NCI-H2171 treated with DMSO at 0.1 percent for 48 hours (cell line): ENCODE measurements at places on chromosomes 2 and 18.

GRCh38 chr2:37891846-37892435 lies 33.1 kb upstream of the RMDN2 start:
- no peak for DNase-seq

DNA sequence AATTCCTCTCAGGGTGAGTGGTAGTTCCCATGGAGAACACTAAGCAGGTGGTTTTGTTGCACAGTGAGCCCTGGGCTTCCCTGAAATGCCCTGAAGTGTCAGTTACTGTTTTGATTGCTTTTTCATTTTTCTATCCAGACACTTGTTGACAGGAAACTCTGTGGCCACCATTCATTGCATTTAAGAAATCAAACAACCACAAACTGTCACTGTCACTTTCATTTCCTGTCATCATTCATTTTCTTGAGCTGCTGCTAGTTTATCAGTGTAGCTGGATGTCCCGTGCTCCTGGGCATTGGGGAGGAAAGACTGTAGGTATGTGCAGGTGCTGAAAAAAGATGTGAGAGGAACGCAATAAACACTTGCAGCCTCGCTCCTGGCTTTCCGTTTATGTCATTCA lies 891.6 kb upstream of the ZEB2 start:
- DNase-seq, result no peak

DNA sequence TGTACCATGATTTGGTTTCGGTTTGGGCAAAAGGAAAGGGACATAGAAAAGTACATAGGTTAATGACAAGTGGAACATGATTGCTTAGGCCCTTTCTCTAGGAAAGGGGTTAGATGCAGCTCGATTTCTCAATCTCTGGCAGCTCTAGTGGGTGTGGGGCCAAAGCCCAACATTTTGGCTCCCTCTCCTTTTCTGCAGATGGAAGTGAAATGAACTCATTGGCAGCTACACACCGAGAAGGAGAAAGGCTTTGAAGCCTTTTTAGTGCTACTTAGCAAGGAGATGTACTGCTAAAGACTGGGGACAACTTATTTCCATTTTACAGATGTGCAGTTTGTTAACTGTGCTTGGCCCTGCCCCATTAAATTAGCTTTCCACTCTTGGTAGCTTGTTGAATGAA lies 93.8 kb downstream of the LYPD6B start:
- DNase-seq, result no peak

- DNase-seq, result peak; percentile 15
Observed at GRCh38 chr2:170313347-170313991, 135.5 kb downstream of the MYO3B start.

GRCh38 chr2:35410431-35411061 lies 945.0 kb upstream of the CRIM1 start:
- DNase-seq, result peak; percentile 48

DNA sequence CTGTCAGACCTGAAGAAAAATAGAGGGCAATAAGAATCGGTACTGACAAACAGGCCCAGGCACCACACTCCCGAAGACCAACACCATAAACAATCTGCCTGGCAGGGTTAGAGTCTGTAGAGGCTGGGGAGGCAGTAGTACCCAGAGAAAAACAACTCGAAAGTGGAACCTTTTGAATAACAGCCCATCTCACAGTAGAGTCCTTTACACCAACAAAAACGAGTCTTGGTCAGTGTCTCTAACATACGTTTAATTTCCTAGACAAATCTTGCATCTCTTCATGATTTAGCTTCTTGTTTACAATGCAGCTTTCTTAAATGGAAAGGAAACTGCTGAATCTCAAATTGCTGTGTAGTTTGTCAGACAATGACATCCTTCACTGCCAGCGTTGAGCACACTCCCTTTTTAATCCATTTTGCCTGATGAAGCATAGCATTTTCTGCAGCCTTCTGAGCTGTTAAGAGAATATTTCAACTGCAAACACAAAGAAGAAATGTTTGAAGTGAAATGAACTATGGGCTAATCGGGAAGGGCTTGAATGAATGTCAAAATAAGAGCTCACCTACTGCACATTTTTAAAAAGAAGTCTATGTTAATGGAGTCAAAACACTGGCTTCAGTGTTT lies 73.1 kb upstream of the DSG1 start:
- DNase-seq, result no peak

DNA sequence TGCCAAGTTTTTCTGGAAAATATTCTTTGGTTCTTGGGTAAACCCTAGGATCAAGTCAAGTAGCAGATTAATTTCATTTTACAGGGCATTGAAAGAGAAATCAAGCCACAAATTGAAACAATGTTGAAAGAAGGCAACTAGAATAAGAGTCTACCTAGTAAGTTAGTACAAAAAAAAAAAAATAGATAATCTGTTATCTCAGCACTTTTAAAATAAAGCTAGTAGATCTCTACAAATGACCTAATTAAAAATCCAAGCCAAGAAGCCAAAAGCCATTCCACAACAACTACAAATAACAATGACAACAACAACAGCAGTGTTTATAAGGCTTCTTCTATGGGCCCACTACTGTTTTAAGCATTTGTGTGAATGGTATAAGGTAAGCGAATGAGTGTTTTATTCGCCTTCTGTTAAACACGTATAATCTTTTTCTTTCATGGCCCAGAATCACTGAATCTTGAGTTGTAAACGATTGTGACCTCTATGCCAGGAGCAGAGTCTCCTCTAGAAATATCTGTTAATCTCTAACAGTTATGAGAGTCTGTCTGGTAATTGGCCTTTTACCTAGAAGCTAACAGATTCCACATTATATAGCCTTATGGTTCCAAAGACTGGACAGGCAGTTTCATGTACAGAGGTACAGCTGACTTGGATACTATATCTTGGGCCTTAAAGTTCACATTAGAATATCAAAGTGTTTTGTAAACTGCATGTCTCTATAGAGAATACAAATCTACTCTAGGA lies 28.6 kb upstream of the CUL3 start:
- DNase-seq, result no peak

GRCh38 chr2:10369269-10370255 lies 66.9 kb downstream of the HPCAL1 start:
- DNase-seq, result peak; percentile 66

GRCh38 chr2:101577173-101577572 lies 102.3 kb upstream of the RFX8 start:
- DNase-seq, result no peak

GRCh38 chr18:66872277-66872676 lies 268.4 kb upstream of the CDH19 start:
- DNase-seq, result peak; percentile 54

DNA sequence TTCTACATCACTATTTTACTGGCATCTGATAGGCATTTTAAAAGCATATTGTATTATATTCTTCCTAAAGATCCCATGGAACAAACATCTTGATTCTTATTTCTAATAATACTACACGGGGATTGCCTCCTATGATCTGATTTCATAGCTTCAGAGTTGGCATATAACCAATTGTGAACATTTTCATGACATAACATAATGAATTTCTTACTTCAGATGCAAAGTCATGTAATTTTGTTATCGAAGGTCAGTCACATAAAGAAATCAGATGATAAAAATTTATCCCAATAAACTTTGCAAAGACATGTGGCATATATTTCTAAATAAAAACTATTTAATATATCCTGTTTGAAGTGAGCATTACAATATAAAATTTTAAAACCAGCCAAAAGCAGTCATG lies 93.3 kb downstream of the COL5A2 start:
- DNase-seq, result no peak

DNA sequence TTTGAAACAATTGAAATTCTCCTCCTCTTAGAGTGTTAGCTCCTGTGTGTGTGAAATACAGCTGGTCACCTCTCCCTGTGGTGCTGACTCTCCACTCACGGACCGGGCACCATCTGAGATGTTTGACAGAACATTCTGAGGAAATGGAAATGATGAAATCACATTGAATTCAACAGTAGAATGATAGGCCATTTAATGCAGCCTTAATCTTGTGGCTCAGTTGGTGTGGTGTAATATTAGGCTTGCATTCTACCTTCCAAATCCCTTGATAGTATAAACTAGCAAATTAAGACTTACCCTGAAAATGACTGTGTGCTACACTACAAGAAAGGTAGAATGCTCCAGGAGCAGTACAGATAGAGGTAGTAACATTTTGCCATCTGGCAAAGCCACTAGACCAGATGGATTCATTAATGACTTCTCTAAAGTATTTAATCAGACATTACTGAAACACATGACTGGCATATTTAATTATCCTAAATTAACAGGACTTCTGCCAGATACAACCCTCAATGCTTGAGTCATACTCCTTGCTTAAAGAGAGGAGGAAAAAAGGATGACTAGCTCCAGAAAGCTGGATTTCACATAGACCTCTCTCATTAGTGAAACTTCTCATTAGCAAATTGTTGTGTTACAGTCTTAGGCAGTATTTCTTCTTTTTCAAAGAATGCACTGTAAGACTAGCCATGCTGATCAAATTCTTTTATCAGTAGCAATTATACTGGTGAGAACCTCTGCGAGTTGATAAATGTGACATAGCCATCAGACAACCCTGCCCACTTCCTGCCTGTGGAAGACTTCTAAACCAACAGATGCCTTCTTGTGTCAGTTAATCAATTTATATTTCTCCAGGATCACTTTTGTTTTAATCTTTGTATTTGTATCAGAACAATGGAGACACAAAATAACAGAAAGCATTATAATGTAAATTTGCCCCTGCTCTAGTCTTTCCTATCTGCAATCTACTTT lies 80.6 kb downstream of the EML6 start:
- peak; percentile 89 for DNase-seq

- peak; percentile 13 for DNase-seq
Observed at GRCh38 chr2:189309331-189309730, 129.8 kb upstream of the COL5A2 start.

- DNase-seq, result no peak
Observed at GRCh38 chr18:13450289-13451212, 232.0 kb downstream of the LDLRAD4 start.

DNA sequence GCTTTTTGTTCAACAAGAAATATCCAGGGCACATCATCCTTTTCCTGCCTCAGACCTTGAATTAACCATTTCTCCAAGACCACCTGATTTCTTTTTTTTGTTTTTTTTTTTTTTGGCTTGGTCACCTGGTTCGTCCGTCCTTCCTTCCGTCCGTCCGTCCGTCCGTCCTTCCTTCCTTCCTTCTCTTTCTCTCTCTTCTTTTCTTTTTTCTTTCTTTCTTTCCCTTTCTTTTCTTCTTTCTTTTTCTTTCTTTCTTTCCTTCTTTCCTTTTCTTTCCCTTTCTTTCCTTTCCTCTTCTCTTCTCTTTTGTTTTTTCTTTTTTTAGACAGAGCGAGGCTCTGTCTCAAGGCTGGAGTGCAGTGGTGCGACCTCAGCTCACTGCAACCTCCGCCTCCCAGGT lies 80.7 kb downstream of the TET3 start:
- no peak for DNase-seq

GRCh38 chr2:20494241-20494640 lies 47.4 kb downstream of the RHOB start:
- DNase-seq, result no peak

GRCh38 chr2:63719052-63719451 lies 122.6 kb upstream of the UGP2 start:
- DNase-seq, result no peak

DNA sequence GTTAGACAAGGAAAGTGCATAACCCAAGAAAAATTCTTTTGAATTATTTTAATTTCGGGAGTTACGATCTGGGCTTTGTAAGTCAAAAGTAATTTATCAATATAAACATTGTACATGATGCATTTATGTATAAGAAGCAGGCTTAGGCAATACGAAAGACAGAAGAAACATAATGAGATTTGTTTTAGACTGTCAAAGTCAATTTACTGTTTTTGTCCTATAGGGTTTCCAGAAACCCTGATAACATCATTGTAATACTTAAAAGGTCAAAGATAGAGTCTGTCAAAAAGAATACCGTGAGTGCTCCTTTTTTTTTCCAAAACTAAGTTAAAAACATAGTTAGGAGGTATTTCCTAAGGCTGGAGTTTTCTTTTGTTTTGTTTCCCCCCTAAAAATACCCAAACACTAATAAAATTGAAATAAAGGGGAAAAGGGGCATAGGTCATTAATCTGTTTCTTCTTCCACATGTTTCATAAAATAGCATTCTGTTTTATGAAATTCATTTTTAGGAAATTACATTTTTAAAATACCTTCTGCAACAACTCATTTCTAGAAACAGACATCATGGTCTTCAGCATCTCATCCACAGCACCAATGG lies 16.1 kb downstream of the C1D start:
- DNase-seq, result no peak

DNA sequence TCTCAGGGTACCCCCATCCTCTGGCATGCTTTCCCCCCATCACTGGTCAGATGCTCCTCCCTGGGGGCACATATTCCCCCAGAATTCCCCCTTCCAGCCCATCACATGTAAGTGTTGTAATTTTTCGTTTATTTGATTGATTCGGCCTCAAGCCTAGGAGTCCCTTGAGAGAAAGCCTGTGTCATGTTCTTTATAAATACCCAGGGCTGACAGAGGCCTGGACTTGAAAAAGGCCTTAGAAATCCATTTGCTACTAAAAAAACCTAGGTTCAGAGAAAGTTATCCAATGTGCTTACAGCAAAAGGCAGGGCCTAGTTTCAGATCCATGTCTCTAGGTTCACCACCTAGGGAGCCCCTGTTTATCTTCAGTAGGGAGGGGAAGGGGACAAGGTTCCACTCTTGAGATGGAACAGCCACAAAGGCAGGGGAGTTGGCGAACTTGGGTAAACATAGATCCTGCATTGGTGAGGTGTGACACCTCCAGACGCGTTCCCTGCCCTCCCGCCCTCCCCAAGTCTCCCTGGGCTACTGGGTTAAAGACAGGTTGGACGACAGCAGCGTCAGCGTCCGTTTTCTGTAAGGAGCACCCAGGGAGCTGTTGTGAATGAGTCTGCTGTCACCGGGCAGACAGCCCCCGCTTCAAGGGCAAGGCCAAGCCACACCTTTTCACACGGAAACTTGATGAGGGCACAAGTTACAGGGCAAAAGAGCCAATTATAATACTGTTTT lies 147.8 kb downstream of the EN1 start:
- DNase-seq, result no peak

- no peak for DNase-seq
Observed at GRCh38 chr2:231387904-231388724, 7.4 kb upstream of the B3GNT7 start.

- no peak for DNase-seq
Observed at GRCh38 chr2:164039270-164039669, 303.5 kb upstream of the FIGN start.

GRCh38 chr2:100730290-100730868 lies 89.6 kb upstream of the NPAS2 start:
- DNase-seq, result no peak

GRCh38 chr2:207944979-207945600 lies 80.2 kb downstream of the PLEKHM3 start:
- DNase-seq, result no peak

GRCh38 chr18:48938827-48939204 lies 11.9 kb downstream of the SMAD7 start:
- DNase-seq, result no peak

- no peak for DNase-seq
Observed at GRCh38 chr2:60047944-60048525, 505.4 kb downstream of the BCL11A start.

DNA sequence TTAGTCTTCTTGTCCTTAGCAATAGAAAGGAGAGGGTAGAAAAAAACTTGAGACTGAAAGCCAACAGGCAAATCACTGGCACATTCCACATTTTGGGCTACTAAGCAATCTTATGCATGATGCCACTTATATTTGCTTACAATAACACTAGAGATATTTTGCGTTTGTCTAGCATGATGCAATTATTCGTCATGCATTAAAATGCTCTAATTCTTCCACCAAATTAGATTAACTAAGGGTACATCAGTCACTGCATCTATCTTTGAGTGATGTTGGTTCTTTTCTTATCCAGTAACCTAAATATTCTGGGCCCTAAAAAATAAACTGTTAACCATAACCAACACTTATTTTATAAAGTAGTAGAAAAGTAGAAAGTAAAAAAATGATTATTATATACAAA lies 1311.7 kb upstream of the CDH2 start:
- DNase-seq, result no peak
